ENCODE measurements at places on chromosomes 1 and 21.

DNA sequence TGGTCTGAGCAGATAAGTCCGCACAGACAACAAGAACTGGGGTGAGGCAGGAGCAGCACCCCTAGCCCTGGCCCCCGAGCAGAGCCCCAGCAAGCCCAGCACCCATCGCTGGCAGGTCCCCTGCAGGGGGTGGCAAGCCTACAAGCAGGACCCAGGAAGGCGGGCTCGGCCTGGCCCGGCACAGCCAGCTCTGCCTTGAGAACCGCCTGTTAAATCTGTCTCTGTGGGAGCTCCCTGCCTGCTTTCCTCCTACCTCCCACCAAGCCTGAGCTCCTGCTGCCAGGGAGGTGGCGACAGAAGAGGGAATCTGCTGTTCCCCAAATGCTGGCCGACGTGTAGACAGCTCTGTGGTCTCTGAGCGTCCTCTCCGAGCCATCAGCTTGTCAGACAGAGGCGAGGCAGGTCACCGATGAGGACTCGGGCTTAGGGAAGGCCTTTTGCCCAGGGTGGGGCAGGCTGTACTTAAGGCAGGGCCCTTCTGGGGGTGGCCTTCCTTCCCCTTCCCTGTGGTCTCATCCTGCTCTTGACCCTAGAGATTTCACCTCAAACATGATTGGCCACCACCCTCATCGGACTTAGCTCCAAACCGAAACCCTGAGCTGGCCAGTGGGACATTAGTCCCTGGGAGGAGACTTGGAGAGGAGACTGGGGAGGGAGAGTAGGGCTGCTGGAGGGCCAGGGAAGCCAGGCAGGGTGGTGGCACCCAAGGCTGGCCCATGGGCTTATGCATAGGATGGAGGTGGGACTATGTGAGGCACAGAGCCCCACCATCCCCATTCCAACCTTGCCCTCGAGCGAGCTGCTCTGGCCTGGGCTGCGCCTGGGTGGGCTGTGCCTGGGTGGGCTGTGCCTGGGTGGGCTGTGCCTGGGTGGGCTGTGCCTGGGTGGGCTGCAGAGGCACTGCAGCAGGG lies 7.7 kb downstream of the SELENON start:
- no peak for DNase-seq

- DNase-seq = no peak
Measured at GRCh38 chr1:48371598-48371997, 100.4 kb downstream of the SPATA6 start.

- no peak for DNase-seq
Measured at GRCh38 chr1:2391931-2392509, 379 bp downstream of the RER1 start.

DNA sequence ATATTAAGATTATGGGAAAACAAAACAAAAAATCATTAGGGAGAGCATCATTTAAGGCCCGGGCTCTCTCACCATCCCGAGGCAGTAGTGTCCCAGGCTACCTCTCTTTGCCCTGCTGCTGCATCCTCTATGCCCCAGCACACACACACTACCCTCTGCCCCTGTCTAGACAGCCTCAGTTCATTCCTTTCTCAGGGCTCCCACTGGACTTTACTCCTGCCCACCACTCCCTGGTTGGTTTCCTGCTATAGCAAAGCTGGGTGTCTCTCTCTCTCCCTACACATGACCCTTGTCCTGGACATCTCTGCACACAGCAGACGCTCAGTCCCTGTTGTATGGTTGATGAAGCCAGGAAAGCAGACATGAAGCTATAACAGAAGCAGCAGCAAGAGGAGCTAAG lies 30.7 kb downstream of the GNG12 start:
- DNase-seq = no peak

DNA sequence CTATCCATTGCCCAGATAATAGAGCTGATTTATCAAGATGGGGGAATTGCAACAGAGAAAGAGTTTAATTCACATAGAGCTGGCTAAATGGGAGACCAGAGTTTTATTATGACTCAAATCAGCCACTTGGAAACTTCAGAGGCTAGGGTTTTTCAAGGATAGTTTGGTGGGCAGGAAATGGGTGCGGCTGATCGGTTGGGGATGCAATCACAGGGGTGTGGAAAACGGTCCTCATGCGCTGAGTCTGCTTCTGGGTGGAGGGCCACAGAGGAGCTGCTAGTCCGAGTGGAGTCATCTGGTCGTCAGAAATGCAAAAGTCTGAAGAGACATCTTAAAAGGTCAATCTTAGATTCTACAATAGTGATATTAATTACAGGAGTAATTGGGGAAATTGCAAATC lies 32.0 kb upstream of the FAM89A start:
- DNase-seq = no peak

GRCh38 chr1:225744745-225745144 lies 32.9 kb upstream of the SRP9 start:
- no peak for DNase-seq

DNA sequence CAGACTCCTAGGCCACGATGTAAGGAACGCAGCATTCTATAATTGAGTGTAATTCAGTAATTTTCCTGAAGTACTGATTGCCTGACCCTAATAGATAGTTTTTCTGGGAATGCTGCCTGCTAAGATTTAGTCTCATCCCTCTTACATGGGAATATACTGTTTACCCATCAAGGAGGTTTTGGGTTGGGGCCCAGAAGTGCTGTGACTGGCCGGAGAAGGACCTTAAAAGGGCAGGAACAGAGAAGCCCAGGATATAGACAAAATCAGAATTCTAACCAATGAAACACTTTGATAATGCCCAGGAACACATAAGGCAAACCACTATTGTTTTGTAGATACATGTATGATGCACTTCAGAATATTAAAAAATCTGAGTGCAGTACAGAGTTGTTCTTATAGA lies 111.6 kb downstream of the RGS2 start:
- no peak for DNase-seq

- peak; percentile 27 for DNase-seq
Measured at GRCh38 chr1:160400223-160400645, at the start of gene VANGL2. TSS of gene VANGL2 (plus strand) at chr1:160400564. CDS start at chr1:160415838, 15,274 bp downstream.

DNA sequence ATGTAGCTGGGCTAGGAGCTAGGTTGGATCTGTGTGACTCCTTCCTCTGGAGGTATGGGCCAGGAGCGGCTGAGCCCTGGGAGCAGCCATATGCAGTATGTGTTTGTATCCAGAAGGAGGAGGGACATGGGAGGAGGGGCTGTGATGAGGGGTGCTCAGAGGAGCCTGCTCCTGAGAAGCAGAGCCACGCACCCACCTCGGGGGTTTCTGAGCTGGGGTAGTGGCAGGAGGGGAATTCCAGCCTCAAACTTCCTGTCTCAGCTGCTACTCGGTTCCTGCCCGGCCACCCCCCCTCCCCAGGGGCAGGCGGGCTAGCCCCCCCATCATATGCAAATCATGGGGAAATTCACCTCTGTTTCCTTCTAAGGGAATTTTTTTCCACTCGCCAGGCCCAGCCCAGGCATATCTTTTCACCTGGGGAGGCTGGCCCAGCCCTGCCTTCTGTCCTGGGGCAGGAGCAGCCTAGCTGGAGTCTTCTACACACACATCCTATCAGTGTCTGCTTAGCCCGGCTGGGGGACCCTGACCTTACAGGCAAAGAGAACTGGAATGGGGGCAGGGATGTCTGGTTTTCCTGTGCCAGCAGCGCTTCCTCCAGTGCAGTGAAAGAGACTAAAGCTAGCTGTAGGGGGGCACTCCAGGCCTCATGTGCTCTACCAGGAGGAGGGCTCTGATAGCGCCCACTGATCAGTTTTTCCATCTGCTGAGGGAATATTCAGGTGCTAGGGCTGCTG lies 3.0 kb downstream of the ZC3H12A start:
- peak; percentile 82 for DNase-seq

DNA sequence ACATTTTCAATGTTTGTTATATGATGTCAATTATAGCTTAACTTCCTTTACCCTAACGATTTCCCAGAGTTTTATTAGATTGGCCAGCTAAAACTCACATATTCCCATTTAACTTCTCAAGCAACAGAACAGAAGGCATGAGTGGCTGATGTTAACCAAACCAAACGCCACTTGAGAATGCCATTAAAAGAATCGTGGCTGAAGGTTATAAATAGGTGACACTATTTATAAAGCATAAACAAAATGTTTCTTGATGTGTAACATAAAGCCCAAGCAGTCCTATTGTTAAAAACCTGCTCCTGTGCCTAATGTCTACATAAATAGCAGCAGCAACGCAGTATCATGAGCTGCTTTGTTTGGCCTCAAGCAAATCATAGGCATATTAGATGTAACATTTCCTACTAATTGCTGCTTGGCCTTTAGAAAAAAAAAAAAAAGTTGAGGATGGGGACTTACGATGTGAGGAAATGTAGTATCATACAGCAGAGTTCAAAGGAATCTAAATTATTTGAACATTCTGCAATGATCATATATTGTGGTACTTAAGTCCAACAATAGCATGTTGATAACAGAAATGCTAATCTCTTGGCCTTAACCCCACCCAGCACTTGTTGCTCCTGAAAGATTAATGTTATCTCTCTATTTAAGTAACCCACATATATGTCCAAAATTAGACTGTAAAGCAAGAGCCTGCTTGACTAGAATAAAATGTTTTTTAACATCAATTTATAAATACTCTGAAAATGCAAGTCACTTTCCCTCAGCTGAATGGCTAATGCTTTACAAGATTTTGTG lies 106.0 kb downstream of the ESRRG start:
- DNase-seq = no peak

- DNase-seq = no peak
Measured at GRCh38 chr1:177983482-177984135, 13.8 kb upstream of the SEC16B start.

- DNase-seq = no peak
Measured at GRCh38 chr1:5953386-5953785, 38.8 kb downstream of the NPHP4 start.

DNA sequence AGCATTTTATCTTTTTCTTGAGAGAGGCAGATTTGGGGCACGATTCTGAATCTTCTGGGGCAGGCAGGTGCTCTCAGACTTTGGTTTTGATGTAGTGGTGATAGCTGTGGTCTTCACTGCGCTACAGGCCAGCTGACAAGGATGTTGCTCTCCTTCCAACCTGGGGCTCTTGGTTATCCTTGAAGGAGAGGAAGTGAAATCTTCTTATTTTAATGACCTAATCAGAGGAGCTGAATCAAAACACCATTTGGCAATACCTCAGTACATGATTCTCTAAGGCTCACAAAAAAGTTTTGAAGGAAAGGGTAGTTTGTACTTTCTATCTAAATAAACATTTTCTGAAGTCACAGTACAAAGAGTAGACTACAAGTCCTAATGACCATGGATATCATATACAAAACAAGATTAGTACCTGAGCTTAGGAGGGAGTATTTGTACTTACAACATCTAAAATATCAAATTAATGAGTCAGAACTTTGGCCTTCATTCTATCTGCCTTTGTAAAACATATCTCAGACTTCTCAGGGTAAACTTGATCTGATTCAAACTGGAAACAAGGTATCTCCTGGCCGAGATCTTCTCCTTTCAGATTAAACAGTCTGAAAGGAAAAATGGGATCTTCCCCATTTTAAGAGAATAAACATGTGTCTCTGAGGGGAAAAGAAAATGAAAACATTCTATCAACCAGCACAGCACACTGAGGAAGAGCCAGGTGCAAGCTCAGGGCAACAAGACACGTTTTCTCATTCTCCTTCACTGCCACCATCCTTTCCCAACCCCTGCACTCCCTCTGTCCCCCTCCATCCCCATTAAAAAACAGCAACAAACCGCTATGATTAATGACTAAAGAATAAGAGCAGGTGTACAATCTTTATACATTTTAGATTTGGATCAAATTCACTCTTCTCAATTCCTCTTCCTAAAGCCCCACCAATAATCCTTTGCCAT lies 69.2 kb downstream of the SH3GLB1 start:
- DNase-seq = no peak

DNA sequence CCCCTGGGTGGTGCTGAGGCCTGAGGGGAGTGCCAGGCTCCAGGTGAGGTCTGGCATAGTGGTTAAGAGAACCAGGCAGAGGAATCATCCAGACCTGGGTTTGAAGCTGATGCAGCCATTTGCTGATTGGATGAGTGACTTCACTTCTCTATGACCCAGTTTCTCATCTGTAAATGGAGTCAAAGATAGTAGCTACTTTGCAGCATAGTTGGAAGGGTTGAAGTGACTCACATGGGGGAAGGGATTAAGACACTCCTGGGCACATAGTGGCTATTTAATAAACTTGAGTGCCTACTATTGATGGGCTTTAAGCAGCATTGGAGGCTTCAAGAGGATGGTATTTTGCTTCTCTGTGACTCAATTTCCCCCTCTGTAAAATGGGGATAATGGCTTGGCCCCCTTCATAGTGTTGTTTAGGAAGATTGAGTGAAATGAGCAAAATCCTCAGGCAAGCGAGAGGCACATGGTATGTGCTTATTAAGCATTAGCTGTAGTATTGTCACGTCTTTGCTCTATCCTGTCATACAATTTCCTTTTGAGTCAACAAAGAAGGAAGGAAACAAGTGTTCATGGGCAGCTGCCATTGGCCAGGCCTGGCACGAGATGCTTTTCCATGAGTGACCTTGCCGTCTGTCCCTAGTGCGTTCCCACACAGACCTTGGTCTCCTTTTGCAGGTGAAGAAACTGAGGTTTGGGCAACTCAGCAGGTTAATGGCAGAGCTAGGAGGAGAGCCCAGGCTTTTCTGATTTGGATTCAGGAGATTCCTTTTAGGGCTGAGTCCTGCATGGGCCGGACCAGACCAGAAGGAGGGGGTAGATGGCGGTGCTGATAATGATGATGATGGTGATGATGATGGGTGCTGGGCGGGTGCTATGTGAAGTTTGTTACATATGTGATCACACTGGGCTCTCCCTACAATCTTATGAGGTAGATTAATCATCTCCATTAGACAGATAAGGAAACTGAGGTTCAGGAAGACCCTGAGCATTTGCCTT lies 131.1 kb upstream of the WNT4 start:
- DNase-seq = no peak

- peak; percentile 66 for DNase-seq
Measured at GRCh38 chr1:10941891-10942541, 70.4 kb upstream of the TARDBP start.

DNA sequence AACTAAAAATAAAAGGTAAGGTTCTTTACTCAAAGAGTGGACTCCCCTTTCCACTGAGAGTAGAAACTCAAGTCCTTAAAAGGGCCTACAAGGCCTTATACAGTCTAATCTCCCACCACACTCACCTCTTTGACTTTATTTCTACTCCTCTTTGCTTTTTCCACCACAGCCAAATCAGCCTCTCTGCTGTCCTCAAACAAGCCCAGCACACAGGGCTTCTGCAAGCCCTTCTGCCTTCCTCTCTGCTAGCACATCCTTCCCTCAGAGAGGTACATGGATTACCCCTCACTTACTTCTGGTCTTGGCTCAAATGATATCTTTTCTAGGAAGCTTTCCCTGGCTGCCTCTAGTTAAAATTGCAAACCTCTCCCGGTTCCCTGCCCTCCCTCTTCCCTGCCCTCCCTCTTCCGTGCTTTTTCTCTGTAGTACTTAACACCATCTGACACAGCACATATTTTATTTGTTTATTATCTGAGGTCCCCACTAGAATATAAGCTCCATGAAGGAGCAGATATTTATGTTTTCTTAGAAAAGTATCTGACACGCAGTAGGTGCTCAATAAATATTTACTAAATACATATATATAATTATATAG lies 1.7 kb downstream of the LYST start:
- no peak for DNase-seq

DNA sequence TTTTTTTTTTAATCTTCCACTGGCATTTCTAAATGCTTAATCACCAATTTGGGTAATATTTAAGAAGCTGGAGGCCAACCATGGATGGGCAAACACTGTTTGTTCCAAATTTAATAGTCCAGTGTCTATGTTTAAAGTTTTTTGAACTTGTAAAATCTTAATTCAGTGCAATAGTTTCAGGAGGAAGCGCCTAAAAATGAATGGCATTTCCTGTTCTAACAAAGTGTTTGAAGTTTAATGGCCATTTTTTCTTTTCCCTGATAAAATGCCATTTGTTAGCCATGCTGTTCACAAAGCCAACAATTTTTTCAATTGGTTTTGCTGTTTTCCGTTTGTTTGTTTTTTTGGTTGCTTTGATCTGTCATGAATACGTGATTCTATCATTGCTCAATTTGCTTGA lies 552.1 kb downstream of the LMO4 start:
- DNase-seq = no peak
